ELF-1 (cell line): ENCODE measurements at places on chromosomes 5 and 9.

DNA sequence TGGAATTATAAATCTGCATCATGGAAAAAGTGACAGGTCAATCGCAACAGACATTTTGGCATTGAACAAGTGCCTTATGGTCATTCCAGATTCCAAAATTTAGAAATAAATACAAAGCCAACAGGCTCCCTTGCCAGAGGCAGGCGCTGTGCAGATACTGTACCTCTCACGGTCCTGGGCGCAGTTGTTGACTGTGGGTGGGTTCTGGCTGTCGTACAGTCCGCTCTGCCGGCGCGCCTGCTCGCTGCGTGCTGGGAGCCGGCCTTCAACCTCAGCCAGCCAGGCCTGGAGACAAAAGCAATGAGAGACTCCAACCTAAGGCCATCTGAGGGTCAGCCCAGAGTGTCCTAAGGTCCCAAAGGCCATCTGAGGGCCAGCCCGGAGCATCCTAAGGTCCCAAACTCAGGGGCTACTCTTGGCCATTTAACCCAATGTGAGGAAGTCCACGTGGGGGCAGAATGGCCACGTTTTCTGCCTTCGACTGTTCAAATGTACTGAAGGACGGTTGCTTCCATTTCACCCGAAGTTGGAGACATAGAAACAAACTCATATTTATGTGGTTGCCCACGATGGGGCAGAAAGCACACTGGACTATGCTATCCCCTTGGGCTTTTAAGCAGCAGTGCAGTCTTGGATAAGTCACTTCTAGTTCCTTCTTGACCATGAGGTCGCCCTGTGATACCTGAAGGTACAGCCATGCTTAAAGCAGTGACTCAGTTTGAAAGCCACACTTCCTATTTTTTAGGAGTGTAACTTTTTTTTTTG lies 65.2 kb downstream of the USP20 start:
- no peak for DNase-seq

GRCh38 chr9:89866701-89867100 lies 261.9 kb downstream of the GADD45G start:
- no peak for DNase-seq

- DNase-seq, result no peak
These were observed 193.4 kb downstream of the ATPSCKMT start for GRCh38 chr5:10056228-10056760.

DNA sequence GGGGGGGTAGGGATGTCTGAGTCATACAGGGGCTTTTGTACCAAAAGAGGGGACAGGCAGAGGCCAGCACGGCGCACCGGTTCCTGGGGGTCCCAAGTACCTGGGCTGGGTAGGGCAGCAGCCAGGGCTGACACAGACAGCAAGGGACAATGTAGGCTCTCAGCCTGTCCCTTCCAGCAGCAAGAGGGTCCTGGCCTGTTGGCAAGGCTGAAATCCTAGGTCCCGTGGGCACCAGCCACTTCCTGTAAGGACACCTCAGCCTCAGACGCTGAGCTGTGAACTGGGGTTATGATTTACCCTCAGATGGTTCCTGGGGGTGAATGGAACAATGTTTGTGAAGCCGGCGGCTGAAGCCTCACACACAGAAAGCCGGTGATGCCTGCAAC lies 41.3 kb downstream of the NACC2 start:
- no peak for DNase-seq

DNA sequence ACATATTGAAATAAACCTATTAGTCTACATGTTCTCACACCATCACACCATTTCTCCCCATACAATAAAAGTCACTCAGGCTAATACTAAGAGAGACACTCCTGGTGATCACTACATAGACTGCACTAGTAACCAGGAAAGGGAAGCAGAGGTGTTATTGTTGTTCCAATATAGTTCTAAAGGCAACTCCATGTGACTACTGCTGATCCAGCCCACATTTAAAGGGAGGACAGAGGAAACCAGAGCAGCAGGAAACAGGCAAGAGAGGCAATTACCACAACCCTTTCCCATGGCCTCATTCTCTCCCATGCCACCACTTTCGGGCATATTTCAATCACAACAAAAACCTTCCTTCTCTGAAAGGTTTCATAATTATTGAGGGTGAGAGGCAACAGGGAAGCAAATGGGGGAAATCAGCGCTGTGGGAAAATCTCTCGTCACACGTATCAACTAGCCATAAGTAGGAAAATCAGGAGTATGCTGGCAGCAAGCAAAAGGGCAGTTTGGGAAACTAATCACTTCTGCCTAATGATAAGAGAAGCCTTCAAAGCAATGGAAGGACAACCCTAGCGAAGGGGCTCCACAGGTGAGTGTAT lies 1.8 kb downstream of the UBAP2 start:
- DNase-seq, result peak; percentile 24
